ENCODE measurements at places on chromosomes 6 and 20.

GRCh38 chr20:5689463-5689862, 60.7 kb upstream of the SHLD1 start:
- no peak for DNase-seq

DNA sequence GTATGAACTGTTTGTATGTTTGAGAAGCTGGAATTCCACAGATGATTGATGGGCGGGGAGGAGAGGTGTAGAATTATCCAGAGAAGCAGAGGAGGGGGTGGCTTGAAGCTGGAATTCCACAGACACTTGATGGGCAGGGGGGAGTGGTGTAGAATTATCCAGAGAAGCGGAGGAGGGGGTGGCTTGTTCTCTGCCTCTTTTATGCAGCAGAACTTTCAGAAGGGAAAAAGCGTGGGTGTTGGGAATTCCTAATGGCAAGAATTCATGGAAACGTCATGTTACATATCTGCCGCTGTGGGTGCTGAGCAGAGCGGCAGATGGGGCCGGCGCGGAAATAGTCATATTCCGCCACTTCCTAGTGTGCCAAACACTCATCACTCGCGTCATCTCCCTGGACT, 167.9 kb upstream of the KCNG1 start:
- DNase-seq = no peak

DNA sequence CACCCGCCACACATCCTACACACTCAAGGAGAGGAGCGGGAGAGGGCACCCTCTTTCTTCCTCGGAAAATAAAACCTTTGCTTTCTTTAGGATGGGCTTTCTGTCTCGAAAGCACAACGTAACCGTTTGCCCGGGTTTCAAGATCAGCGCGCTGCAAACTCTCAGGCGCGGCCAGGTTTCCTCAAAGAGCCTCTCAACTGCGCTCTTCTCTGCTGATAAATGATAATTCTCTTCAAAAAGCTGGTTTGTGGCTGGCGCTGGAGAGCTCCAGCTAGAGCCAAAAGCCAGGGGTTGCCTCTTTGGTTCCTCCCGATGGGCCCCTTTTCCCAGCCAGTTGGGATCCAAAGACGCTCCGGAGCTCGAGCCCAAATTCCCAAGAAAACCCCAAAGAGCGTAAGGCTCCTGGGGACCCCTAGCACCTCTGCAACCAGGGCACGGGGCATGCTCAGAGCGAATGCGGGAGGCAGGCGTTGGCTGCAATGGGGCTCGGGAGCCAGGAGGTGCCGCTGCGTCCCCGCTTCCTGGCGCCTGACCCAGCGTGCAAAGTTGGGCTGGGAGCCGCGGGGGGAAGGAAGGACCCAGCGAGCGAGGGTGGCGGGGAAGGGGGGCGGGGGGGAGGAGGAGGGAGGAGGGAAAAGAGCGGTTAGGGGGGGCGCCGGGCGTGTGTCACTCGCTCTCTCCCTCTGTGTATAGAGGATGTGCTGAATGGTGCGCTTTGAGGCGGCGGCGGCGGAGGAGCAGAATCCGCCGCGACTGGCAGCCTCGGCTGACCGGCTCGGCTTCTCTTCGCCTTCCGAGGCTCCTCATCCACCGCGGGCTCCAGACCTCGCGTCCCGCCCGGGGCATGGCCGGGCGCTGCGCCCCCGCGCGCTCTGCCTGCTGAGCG, at the start of gene PLCB1:
PLCB1 (plus strand) TSS at position 669 of the 886 bp plus-strand sequence. CDS start 386 bp downstream, outside the sequence.
- DNase-seq = peak; percentile 48

GRCh38 chr6:835476-836160, 142.7 kb upstream of the EXOC2 start:
- no peak for DNase-seq

DNA sequence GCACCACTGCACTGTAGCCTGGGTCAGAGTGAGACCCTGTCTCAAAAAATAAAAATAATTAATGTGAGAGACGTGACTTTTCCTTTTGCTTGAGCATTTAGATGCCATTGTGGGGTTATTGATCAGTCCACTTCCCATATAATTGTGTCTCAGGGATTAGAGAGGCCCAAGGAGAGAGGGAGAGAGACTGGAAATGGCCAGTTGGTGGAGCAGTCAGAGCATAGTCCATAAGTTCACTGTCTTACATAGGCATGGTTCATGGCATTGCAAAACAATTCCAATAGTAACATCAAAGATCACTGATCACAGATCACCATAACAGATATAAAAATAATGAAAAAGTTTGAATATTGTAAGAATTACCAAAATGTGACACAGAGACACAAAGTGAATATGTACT, 15.2 kb upstream of the SDHAF4 start:
- no peak for DNase-seq

- DNase-seq = no peak
Measured at GRCh38 chr6:107877968-107878367, 53.9 kb upstream of the SCML4 start.

DNA sequence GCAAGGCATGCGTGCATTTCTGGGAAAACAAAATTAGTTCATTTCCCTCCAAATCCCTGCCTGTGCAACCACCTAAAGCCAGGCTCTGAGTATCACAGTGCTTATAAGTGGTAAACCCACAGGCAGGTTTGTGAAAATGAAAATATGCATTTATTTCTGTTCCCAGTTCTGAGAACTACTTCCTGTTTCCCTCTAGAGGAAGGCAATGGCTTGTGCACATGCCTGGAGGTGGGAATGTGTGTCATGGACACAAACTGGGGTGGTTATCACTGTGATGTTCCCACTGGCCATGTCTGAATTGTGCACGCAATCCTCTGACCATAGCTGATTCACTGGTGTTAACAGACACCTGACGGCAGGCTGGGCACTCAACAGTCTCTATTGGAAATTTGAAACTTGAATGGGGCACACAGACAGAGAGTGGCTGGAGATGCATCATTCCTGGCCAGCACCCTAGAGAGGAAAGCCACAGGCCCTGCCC, 26.3 kb downstream of the FAM110A start:
- no peak for DNase-seq

GRCh38 chr6:79776076-79776475, 144.9 kb downstream of the SH3BGRL2 start:
- no peak for DNase-seq

DNA sequence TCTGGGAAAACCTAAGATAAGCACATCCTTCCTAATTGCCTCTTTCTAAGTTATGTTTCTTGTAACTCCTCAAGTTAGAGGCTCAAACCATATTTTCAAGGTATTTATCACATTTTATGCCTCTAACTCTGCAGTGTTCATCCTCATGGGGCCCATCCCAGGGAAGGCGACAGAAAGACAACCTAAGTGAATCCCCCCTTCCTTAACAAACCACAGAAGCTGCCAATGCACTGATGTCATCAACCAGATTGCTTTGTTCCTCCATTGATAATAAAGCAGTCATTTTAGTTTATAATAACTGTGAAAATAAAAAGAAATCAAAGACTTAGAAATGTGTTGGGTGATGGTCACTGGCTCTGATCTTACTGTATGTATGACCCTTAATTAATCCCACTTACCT, 119.5 kb upstream of the TCF21 start:
- DNase-seq = no peak

GRCh38 chr6:139378882-139379341, 4.5 kb upstream of the CITED2 start:
- no peak for DNase-seq

- DNase-seq = no peak
Measured at GRCh38 chr6:161031721-161032495, 40.3 kb downstream of the MAP3K4 start.

DNA sequence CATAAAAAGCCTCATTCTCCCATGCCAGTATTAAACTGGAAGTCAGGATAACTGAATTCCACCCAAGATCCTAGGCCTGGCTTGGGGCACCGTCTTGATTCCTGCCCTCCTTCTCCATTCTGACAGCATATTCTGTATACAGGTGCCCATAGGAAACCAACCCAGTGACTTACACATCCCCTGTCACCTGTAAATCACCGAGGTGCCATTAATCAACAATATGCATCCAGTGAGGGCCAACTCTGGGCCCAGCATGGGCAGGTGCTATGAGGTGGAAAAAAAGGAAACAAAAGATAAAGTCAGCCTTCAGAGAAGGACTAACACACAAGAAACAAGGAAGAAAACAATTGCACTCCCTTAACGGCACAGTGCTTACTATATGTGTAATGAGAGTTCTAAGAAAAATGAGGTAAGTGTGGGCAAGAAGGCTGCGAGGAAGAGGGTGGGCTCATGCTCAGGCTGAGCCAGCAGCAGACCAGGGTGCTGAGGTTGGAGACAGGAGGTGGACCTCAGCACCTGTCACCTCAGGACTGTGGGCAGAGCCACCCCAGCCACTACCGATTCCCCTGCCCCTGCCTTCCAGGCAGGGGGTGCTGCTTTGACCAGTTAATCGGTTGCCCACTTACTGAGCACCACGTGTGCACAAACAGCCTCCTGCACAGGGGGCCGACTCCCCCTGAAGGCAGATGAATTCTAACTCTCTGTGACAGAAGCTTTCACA, 105.9 kb downstream of the TRERF1 start:
- DNase-seq = no peak

DNA sequence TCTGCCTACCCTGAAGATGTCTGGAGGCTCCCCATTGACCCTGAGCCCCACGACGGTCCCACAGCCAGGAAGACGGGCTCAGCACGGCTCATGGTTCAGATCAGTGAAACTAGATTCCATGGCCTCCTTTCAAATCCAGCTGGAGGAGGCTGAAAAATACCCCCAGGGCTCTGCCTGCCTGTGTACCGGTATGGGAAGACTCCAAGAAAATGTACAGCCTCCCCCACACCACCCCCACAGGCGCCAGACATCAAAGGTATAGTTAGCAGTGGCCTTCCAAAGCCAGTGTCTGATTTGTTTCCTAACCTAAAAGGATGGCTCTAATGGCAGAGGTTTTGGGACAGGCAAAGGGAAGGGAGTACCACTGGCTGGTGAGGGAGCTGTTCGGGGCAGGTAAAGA, 86.2 kb upstream of the SNAP25 start:
- no peak for DNase-seq

DNA sequence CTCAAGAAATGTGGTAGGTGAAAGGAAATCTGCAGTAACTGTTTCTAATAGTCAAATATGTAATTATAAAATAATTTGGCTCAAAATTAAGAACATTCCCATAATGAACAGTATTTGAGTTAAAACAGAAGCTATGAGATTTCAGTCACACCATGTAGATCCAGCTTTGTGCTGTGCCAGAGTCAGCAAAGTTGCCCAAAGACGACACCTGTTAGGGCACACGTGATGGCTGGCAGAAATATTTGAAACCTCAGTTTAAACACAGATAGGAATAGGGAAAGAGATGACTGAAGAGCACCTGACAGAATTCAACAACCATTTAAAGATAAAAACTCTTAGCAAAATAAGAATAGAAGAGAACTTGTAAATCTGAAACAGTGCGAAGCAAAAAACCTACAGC, 129.3 kb downstream of the CD83 start:
- DNase-seq = no peak

GRCh38 chr6:99603421-99604165, 3.0 kb upstream of the PRDM13 start:
- DNase-seq = no peak

- DNase-seq = no peak
Measured at GRCh38 chr6:19705606-19706005, 131.6 kb upstream of the ID4 start.

DNA sequence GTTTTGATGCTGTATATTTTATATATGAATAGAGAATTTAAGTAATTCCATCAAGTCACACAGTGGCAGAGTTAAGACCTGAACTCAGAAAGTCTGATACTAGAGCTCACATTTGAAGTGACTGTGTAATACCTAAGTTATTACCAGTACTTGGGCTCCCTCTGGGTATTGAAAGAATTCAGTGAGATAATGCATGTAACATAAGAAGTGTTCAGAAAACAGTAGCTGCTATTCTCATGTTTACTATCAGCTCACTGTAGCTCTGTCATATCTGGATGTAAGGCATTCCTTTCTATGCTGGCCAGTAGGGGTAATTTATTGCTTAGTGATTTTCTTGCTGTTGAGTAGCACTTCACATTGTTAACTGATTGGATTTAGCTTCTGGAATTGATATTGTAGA, 44.6 kb downstream of the NKX2-4 start:
- peak; percentile 38 for DNase-seq

- no peak for DNase-seq
Measured at GRCh38 chr6:135496800-135497411, 634 bp downstream of the AHI1 start.

DNA sequence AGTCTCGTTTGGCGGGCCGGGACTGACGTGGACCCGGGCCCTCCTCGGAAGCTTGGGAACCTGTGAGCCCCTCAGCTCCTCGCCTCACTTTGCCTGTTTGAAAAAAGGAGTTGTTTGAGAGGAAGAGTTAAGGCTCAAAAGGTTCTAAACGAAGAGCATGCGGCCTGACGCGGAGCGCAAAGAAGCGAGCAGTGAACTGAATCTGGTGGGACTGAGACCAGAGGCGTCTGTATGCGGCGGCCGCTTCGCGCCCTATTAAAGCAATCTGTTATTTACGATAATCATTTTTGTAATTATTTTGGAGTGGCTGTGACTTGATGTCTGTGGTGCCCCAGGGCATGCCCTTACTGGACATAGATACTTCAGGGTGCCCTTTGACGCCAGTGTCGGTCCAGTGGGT, 3.3 kb upstream of the TFAP2C start:
- DNase-seq = no peak

DNA sequence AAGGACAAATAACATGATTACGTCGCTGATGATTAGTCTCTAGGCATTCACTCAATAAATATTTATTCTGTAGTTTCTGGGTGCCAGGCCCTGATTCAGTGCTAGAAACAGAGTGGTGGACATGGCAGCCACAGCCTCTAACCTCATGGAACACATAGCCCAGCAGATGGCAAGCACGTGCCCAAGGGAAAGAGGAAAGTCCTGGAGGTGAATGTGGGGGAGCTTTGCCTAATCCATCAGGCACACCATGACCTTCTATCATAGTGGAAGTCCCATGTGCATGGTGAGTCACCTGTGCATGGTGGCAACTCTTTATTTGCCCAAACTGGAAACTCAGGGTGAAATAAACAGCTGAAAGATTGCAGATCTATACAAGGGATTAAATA, 143.0 kb upstream of the TNFAIP3 start:
- DNase-seq = no peak

- DNase-seq = peak; percentile 49
Measured at GRCh38 chr6:170516783-170517616, 36.1 kb downstream of the PSMB1 start.

DNA sequence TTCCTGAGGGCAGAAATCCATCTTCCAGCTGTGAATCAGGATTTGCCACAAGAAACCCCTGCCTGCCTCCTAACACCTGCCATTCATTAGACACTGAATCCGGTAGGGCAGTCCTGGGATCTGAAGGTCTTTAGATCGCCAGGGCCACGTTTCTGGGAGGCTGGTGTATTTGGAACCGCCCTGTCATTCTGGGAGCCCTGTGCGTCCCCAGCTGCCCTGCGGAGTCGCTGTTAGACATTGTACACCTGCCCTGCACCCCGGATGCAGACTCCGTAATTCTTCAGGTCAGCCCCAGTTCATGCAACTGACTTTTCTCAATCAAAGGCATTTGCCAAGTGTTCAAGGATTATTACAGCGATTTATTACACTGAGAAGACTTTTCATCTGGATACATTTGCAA, 193.2 kb downstream of the TBC1D7 start:
- no peak for DNase-seq

All from skeletal muscle cell (primary cell).